ENCODE measurements at places on chromosomes 2 and 18.

- DNase-seq, result no peak
Observed at GRCh38 chr2:88845772-88846661, 154.5 kb downstream of the RPIA start.

- DNase-seq, result no peak
Observed at GRCh38 chr2:68414452-68414851, 49.4 kb downstream of the PLEK start.

DNA sequence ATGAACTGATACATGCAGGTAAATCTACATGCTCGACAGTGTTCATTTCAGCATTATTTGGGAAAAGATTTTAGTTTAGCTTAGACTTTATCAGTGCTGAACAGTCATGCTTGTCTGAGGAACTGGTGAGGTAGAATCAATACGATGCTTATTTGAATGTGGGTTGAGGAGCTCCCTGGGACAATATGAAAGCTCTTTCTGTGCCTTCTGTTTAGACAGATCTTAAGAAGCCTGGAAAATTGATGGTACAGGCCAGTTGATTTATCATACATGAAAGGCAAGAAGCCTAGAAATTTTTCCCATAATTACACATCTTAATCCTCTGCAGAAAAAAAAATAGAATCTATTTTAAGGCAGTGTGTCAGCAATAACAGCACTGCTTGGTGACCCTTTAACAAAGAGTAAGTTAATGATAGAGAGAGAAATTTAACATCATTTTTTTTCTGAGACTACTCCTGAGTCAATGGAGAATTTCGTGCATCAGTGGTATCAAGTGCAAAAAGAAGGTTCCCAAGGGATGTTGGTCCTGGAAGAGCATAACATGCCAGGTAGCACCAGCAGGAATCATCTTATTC is 252.2 kb upstream of the CDH20 start:
- DNase-seq, result no peak

DNA sequence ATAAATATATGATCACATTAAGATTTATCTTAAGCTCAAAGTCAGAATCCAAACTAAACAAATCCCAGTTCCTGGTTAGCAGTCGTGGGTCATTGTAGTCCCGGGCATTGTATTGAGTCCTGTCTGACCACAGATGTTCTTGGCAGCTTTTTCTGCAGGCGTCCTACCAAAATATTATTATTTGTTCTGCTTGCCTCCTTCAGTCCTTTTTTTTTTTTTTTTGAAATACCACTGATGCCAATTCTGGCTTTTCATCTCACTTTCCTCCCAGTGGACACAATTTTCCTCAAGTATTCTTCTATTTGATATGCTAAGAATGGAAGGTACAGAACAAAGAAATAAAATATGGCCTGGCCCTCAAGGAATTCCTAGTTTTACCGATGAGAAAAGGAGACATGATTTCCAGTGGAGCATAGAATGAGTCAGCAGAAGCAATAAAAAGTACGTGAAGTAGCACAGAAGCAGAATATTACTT is 151.6 kb downstream of the CSRNP3 start:
- no peak for DNase-seq

- DNase-seq, result no peak
Observed at GRCh38 chr2:223950448-223951347, 5.6 kb upstream of the WDFY1 start.

GRCh38 chr2:138210487-138210886 is 246.2 kb downstream of the HNMT start:
- no peak for DNase-seq

DNA sequence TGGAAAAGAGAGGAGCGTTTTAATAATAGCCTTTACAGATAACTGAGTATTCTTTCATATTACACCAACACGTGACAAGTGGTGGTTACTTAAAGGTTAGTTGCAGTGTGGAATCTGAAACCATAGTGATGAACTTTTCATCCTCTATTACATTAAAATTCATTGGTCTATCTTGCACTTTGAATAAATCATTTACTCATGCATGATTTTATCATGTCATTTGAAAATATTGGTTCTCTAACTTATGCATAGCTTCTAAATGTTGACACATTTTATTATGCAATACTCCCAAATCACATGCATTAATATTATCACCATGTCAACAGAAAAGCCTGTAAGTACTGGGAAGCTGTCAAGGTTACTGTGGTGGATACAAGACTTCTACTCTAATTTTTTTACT is 1432.2 kb downstream of the LRP1B start:
- no peak for DNase-seq

All from HepG2 (cell line).